ENCODE measurements at places on chromosomes 16 and 17.

DNA sequence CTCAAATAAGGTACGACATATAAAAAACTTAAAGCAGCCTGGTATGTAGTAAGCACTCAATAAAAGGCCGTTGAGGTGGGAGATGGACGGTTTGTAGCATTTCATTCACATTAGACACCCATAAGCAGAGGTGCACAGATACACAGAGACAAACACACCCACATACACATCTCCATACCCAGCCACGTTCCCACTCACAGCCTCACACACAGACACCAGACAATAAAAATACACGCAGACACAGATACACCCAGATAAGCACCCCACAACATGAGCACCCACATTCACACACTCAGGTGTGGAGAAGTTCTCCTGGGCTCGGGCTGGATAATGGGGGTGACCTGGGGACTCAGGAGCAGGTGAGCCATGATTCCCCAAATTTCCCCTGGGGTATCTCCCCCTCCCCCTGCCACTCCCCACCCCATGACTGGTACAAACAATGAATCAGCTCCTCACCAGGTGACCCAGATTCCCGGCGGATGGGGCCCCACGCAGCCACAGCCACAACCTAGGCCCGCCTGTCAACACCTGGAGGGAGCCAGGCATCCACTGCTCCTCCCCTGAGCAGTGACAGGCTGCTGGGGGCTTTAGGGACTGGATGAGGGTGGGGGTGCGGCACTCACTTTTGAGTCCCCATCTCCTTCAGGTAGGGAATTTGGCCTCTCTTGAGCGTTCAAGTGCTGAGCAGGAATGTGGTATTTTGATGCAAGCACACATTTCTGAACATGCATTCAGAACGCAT is 2.7 kb downstream of the DLX3 start:
- DNase-seq = no peak

DNA sequence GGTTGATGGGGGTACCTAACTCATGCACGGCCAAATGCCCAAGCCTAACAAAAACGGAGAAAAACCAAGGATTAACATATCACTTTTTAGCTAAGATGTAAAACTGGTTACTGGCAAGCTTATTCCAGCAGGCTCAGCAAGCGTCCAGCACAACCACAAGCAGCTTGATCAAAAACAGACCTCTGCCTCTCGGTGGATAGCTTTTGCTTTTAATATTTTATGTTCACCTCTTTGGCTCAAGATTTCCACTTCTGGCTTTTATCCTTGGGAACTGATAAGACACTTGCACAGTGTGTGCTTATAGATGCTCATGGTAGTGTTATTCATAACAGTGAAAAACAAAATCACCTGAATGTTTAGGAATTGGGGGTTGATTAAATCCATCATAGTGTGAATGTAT is 206.9 kb upstream of the CACNG5 start:
- no peak for DNase-seq

GRCh38 chr17:75473246-75473645 is 16.8 kb downstream of the TMEM94 start:
- DNase-seq = no peak

- DNase-seq = no peak
Measured at GRCh38 chr16:88750854-88751253, 34.2 kb downstream of the PIEZO1 start.

- DNase-seq = no peak
Measured at GRCh38 chr16:22189473-22190080, 16.5 kb upstream of the EEF2K start.

DNA sequence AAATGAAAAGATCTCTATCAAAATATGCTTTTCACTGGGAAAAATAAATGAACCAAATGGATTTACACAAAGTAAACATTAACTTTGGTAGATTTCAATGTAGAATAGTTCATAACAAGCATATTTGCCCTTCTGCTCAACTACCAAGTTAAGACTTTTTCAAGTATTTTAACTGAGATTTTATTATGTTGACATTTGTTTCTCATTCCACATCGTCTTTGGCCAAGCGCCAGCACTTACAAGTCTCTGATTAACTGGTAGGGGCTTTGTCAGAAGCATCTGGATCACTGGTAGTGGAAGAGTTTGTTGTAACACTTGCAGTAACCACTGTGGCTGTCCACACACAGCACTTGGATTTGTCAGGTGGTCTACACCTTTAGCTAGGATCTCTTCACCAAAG is 22.9 kb downstream of the SLFN12L start:
- no peak for DNase-seq

GRCh38 chr17:79179334-79179733 is 104.7 kb downstream of the ENGASE start:
- DNase-seq = no peak

- no peak for DNase-seq
Measured at GRCh38 chr17:65660947-65661346, 99.5 kb upstream of the AXIN2 start.

DNA sequence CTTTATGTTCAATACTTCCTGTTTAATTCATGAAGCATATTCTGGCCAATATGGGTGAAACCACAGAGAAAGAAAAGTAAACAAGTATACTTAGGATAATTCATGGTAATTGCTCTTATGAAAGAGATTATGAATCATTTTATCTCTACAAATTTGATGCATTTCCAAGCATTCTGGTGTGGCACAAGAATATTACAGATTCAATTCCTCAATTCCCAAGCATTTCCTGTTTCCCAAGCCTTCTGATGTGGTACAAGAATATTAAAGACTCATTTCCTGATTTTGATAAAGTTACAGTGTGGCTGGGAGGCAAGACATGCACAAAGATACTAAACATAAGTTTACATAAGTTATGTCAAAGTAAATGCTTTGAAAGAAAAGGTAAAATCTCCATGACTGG is 126.1 kb upstream of the NUDT7 start:
- DNase-seq = no peak

- no peak for DNase-seq
Measured at GRCh38 chr17:40113907-40114245, 7.9 kb upstream of the MSL1 start.

DNA sequence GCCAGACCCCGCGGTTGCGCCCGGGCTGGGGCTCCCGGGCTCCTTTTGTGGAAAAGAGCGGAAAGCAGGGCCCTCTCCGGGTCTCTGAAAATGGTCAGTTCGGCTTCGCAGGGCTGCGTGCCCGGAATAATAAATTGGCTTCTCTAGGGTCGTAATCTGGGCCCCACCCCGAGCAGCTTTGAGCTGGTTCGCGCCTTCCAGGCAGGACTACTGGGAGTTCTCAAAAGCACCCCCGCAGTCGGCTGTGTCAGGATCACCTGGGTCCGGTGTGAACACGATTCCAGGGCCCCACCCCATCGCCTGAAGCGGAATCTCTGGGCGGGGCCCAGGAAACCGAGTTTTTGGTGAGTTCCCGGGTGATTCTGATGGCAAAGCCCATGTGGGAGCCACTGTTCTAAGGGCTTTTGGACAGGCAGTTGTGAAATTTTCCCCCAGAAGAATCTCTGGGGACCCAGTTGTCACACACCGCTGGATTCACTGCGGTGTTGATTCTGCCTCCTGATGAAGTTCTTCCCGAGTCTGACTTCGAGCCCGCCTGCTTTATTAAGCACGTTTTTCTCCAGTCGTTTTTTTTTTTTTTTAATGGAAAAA is 77.0 kb downstream of the MRC2 start:
- DNase-seq = no peak

GRCh38 chr17:59627274-59627673 is 7.6 kb downstream of the CLTC start:
- no peak for DNase-seq

DNA sequence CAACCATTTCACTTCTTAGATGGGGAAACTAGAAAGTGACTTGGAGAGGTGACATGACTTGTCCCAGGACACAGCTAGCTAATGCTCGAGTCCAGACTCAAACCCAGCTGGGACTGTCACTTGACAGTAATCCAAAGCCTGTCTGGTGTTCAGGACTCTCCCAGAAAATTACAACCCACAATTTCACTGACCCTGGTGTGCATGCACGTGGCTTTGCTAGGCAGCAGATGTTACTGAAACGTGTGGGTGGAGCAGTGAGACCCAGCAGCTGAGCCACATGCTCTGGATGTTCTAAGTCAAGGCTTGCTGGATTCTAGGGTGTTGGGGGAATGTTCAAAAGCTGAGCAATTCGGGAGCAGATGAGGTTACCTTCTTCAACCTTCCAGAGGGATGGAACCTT is 364.6 kb downstream of the GRIN2A start:
- DNase-seq = no peak

- no peak for DNase-seq
Measured at GRCh38 chr16:81477697-81478693, 33.4 kb downstream of the CMIP start.

- no peak for DNase-seq
Measured at GRCh38 chr16:66481943-66482390, 54.9 kb downstream of the BEAN1 start.

DNA sequence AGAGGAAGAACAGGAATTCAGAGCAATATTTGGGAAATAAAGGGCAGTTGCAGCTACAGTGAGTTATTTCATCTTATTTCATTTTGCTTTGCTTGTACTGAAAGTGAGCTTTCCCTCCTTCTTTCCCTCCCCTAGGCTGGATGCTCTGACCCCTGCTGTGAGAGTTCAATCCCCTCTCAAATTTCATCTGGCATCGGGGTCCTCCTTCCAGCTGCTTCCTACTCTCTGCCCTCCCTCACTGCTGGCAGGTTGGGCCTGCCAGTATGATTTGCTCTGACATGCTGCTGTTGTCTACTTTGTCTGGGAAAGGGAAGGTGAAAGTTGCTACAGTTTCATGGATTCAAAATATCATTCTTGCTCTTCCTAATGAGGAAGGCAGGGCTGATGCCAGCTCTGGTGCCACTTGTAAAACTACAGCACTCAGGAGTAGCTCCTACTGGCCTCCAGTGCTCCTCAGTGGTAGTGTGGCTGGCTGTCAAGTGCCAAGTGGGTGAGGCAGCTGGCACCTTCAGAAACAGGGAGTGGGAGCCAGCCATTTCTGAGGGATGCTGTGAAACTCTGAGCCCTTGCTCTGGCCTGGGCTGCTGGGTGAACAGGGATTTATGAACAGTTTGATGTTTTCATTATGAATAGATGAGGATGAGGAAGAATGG is 408.6 kb downstream of the HAPSTR1 start:
- DNase-seq = no peak

DNA sequence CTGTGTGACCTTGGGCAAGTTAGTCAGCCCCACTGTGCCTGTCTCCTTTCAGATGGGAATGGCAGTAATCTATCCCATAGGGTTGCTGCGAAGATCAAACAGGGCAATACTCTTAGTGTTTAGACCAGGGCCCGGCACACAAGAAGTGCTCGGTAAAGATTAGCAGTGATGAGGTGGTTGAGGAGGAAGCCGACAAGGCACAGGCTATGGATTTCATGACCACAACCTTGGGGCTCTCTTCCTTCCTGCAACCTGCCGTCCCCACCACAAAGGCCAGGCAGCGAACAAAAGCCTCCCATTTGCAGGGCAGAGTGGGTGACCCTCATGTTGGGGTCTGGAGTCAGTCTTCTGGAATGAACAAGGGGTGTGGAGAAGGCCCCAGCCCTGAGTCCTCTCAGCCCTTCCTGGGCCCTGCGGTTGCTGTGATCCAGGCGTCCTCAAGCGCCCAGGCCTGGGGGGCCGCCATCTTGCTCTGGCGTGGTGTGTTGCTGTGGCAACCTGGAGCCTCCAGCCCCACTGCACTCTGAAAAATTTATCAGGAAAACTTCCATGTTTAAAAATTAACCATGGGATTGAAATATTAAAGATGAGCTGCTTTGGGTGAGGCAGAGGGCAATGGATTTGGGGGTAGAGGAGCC is 9.8 kb downstream of the ADAM11 start:
- no peak for DNase-seq

DNA sequence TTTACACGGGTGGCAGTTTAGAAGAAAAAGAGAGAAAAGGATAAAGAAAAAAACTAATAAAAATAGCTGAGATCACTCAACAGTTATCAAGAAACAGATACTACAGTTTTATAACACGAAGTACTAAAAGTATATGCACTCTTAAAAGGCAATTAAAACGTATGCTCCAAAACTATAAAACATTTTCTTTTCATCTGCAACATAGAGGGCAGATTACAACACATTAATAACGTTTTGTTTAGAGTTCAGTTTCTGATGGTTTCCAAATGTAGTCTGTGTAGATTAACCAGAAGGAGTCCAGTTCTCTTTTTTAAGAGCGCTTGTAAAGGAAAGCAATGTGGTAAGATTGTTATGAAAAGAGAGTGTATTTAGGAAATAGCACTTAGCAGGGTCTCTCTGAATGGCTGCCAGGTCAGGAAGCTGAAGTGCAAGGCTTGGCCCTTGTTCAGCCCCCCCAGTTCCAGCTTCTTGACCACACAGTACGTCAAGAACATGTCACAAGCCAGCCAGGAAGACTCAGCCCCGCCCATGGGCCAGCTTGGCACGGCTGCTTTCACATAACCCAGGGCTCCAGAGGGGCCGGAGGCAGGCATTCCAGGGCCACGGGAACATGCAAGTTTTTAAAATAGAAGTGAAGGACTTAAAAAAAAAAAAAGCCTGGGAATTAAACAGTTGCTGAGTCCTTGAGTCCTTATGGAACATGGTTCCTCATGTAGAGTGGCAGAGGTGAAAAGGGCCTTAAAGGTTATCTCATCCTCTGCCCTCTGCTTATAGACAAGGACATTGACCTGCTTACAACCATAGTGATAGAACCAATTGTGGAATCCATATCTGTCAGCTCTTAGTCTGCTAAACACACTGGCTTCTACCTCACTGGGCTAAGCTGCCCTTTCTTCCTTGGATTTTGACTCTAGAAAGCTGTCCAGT is 147.4 kb upstream of the TBX2 start:
- no peak for DNase-seq

GRCh38 chr17:37770631-37771518 is 26.0 kb upstream of the HNF1B start:
- peak; percentile 57 for DNase-seq

GRCh38 chr17:27282054-27282551 is 11.8 kb upstream of the WSB1 start:
- DNase-seq = no peak

GRCh38 chr16:85984947-85985451 is 86.0 kb downstream of the IRF8 start:
- peak; percentile 48 for DNase-seq
